GM04504 (cell line): ENCODE measurements at places on chromosomes 2 and 18.

GRCh38 chr2:50014168-50014567 is 859.9 kb upstream of the FSHR start:
- DNase-seq, result no peak

- DNase-seq, result no peak
Observed at GRCh38 chr2:263022-263738, 652 bp downstream of the SH3YL1 start.

DNA sequence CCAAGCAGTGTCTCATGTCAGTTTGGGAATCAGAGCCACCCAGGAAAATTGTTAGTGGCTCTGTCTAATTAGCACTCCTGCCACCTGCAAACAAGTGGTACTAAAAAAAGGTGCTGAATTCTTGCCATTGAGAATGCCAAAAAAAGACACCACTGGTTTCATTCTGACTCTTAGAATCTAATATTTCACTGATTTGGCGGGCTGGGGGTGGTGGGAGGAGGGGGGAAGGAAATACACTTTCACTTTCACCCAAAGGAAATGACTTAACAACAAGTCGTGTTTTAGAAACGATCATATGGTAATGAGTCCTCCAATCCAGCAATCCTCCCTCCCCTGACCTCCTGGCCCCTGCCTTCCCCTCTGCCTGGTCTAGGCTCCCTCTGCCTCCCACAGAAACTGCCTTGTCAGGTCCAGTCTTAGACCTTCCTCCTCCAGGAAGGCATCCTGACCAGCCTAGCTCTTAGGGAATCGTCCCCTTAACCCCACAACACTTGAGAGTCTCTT is 4.4 kb upstream of the KLHL29 start:
- DNase-seq, result no peak

DNA sequence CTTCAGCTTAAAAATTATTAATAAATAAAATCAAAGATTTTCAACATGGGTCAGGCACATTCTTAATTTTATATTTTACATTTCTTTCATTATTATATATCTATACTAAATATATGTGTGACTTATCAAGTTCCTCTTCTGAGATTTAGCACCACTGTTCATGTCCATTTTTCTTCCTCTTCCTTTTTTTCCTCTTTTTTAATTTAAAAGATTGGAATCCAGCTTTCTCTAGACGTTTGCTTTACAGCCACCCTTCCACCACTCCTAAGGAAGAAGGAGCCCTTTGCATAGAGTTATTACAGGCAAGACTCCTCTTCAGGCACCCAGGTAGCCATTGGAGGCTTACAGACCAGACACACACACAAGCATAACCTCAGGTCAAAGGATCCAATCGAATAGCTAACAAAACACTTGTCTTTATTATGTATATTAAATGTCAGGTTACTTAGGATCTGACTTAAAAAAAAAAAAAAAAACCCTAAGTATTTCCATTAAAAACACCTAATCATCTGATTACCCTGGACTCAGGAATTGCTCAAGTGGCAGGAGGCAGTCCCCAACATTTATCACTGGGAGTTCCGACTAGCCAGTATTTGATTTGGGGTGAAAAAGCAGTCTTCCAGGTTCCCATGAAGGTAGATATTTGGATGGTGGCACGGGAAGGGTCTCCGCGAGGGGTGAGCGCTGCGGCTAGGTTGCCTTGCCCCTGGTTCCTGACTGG is 2.4 kb upstream of the ZEB2 start:
- DNase-seq, result no peak

DNA sequence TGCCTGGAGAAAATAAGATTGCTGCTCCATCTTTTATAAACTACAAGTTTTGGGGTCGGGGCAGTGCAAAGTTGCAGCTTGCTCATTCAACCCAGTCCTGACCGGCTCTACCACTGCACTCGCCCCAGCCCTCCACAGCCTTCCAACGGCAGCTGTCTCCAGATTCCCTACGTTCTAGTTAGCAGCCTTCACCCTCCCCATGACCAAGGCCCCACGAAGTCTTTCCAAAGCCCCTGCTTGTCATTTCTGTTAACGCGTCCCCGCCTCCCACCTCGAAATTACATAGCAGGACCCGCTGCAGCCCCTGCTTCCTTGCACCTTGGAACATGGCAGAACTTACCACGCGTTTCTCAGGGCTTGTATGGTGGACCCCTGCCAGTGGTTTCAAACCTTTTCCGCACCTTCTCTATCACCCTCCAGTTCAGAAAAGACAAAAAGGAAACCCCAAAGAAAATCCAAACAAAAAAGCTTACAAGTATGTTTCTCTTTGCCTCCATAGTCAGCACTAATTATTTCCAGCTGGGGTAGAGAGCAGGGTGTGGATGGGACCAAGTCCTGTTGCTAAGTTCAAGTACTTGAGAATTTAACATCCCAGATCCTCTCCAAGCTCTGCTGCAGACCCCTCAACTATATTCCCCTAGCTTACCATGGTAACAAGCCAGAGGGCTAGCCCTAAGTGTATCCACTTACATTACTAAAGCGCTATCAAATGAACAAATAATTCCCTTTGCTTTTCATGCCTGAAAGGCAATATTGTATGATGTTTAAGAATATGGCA is 161.5 kb downstream of the TGIF1 start:
- DNase-seq, result no peak

GRCh38 chr18:10006311-10006893 is 92.6 kb downstream of the VAPA start:
- DNase-seq, result no peak

GRCh38 chr18:75112186-75113096 is 96.5 kb downstream of the PTGR3 start:
- no peak for DNase-seq

- DNase-seq, result no peak
Observed at GRCh38 chr18:50627594-50628532, 68.0 kb downstream of the MAPK4 start.

DNA sequence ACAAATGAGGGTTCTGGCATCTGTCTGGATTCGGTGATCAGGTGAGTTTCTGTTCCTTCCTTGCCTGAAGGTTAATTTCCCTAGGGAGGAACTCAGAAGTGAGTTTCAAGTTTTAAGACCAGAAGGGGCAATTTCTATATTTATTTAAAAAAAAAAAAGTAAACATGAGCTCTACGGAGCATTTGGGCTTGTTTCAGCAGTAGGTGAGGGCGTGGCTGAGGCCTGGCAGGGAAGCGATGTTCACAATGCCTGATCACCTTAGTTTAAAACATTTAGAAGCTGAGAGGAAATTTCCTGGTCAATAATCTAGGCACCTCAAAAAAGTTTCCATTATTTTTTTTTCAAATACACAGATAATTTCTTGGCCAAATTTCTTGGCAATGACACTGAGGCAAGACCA is 629.1 kb downstream of the DPP10 start:
- DNase-seq, result no peak

DNA sequence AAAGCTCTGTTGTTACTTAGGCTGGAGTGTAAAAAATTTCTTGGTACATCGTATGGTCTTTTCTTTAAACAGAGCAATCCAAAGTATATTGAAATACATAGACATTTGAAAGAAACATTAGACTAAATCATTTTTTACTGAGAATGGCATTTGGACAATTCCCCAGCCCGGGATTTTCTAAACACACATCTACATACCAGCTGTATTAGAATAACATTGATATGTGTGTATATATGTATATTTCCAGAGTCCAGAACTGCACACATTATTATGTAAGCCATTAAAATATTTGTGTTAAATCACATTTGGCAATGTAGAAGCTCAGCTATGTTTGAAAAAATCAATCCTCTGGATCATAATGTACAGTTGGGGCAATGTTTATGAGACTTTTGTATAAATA is 1853.6 kb upstream of the LRRTM1 start:
- no peak for DNase-seq

GRCh38 chr18:72456802-72457201 is 87.3 kb downstream of the CBLN2 start:
- DNase-seq, result no peak

- no peak for DNase-seq
Observed at GRCh38 chr2:128380961-128381938, 62.6 kb upstream of the HS6ST1 start.

DNA sequence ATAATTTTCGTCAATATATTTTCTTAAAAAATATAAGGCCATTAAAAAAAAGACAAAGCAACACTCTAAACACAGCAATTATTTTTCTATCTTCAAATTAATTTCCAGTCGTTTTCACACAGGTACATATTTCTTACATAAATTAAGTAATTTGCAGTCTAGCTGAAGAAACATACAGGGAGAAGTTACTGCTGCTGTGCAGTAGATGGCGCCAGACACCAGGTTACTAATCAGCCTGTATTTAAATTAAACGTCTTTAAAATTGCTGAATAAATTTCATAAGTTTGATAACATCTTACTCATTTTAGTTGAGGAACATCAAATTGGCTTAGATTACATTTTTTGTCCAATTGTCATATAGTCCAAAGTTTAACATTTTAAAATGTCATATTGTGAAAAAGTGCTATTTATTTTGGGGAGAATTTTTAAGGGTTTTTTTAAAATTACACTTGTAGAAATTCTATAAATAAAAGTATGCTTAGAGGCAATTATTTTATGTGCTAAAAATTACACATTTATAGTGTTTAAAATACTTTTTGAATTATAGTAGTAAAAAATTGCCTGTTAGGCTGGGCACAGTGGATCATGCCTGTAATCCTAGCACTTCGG is 88.4 kb downstream of the PMAIP1 start:
- peak; percentile 26 for DNase-seq

DNA sequence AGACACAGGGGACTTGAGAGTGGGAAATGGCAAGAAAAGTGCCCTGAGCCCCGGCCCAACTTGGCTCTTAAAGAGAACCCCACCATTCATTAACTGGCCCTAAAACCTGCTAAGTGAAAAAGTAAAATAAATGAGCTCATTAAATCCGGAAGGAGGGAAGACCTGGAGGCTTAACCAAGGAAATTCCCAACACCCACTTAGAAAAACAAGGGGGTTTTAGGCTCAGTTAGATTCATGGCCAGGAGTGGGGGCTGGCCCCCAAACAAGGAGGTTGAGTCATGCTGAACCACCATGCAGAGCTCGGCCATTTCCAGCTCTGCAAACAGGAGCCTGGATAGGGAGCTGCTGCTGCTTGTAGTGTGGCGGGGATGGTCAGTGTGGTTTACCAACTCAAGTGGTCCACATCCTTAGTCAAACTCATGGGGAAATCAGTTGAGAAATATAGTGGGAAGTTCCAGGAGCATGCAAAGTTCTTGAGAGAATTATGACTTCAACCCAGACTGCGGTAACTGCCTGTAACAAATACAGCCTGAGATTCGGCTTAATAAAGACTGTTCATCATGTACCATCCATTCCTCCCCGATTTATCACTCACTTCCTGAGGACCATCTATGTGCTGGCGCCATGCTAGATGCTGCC is 39.7 kb upstream of the MRPL19 start:
- DNase-seq, result peak; percentile 77

DNA sequence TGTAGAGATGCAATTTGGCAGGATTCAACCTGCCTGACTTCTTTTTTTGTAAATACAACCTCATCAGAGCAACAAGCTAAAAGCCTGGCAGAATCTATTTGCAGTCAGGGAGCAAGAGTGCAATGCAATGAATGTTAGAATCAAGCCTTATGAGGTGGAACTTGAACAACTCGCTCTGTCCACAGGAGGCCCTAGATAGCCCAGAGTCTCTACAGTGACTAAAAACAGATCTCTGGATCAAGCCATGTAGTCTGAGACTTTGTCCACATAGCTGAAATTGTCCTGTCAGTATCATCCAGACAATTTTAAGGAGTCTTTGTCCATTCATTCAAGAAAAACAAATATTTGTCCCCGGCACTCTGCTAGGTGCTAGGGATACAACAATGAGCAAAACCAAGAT is 32.0 kb upstream of the CDK5R2 start:
- DNase-seq, result no peak

DNA sequence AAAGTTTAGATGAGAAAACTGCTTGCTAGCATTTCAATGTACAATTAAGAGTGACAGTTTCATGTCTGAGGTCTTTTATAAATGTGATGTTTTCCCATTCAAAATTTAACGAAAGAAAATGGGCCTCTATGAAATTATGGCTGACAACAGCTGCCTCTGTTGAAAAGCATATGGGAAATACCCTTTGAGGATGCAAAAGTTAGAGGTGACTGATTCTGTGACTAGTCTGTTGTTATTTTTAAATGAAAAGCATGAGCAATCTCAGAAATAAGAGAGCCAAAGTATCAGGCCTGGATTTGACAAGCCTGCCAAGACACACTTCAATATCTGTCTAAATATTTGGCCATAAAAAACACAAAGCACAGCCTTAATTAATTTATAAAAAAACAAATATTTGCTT is 580.8 kb downstream of the ERBB4 start:
- DNase-seq, result no peak

DNA sequence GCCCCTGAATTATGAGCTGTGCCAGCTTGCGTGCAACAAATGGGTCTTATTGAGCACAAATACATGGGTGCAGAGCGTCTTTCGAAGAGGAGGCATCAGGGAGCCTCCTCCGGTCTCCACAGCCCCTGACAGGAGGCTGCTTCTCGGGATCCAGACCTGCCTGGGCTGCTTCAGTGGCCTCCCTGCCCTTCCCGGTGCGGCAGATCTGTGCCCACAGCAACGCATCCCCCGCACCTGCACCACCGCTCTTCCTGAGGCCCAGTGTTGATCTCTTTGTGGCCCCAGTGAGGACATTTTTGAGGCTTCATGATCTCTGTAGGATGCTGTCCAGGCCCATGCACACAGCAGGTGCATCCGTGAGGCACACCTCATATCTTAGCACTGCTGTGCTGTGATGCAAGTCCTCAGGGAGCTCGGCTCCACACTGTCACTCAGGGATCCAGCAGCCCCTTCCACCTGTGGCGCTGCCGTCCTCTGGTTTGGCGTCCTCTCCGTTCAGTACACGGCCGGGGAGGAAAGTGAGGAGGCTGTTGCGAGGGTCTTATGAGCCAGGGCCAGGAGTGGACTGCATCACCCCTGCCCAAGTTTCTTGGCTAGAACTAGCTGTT is 17.4 kb downstream of the RTP5 start:
- DNase-seq, result no peak

DNA sequence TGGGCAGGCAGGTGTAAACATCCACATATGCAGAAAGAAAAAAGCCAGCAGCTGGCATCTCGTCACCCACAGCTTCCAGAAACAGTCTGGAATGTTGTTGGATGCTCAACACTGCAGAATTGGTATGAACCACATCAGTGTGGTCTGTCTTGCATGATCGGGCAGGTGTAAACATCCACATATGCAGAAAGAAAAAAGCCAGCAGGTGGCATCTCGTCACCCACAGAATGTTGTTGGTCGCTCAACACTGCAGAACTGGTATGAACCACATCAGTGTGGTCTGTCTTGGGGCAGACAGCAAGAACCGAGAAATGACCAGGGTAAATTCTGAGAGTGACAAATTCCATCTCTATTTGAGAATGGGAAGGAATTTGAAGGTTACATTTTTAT is 39.6 kb downstream of the DOCK10 start:
- DNase-seq, result no peak

DNA sequence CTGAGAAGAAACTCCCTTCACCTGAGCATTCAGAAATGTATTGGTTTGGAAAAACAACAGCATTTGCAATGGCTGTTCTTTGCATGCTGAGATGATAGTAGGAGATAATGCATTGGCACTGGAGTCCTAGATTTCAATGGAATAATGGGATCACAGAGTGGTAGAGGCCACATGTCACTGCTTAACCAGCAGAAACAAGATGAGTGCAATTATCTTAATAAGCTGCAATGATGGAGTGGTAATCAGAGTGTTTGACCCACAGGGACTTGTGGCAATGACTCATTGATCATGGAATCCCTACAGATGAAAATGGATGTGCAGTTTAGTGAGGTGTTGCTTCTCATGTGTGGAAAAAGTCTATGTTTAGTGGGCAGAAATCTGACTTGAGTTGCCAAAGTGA is 218.8 kb upstream of the ZEB2 start:
- no peak for DNase-seq

GRCh38 chr2:176692533-176692932 is 423.3 kb downstream of the MTX2 start:
- no peak for DNase-seq
